ENCODE measurements at places on chromosomes 2 and 18. TPM values are rescaled to one million over a fixed set of nuclear protein-coding genes. Genes with fewer than 3 reads are reported as not detected.

RAD51AP2 gene
- total RNA-seq: not detected

UGT1A3 gene
- total RNA-seq: not detected

STON1 gene
- 1.3 TPM for total RNA-seq

ALPI gene
- total RNA-seq: not detected

FBXO36 gene
- 0.71 TPM for total RNA-seq

GKN2 gene
- not detected for total RNA-seq

MOCOS gene
- total RNA-seq: 0.57 TPM

BCL11A gene
- not detected for total RNA-seq

NOP58 gene
- 221 TPM for total RNA-seq

GPD2 gene
- 19.7 TPM for total RNA-seq

LDLRAD4 gene
- total RNA-seq: 36.5 TPM

FABP1 gene
- not detected for total RNA-seq

CTLA4 gene
- 104 TPM for total RNA-seq

- H3K27ac ChIP-seq: no peak overlapping the region
- DNase-seq: no peak
- no peaks in the 10 kb centered on the region for H3K36me3 ChIP-seq
- H3K4me3 ChIP-seq: no peak overlapping the region
- H3K27me3 ChIP-seq: peaks cover 7% of the 10 kb centered on the region
- H3K4me1 ChIP-seq: no peaks in the 10 kb centered on the region
Measured at GRCh38 chr2:11573418-11574175, 39.8 kb downstream of the GREB1 start.

DNA sequence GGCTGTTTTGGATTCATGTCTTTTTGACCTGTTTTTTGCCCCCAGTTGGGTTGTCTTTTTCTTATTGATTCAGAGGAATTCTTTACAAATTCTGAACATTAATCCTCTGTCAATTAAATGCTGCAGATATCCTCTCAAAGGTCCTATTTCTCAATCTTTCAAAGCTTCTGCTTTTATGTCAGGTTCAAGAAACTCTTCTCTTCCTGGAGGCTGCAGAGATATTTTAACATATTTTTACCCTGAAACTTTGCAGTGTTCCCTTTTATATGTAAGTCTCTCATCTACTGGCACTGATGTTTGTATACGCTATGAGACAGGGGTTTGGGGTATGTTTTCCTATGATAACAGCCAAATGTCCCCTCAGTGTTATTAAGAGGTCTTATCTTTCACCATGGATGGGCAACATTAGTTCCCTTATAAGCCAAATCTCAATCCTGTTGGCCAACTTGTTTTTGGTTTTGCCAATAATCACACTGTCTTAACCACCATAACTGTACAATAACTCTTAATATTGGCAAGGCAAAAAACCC lies 159.3 kb downstream of the HDAC4 start:
- H3K4me3 ChIP-seq: no peak overlapping the region
- DNase-seq: no peak
- H3K36me3 ChIP-seq: peaks cover 10% of the 10 kb centered on the region
- H3K27ac ChIP-seq: no peak overlapping the region
- peaks cover 16% of the 10 kb centered on the region for H3K4me1 ChIP-seq

GRCh38 chr2:30213326-30213725 lies 18.0 kb upstream of the LBH start:
- H3K36me3 ChIP-seq: no peaks in the 10 kb centered on the region
- DNase-seq: no peak
- no peak overlapping the region for H3K27ac ChIP-seq

DNA sequence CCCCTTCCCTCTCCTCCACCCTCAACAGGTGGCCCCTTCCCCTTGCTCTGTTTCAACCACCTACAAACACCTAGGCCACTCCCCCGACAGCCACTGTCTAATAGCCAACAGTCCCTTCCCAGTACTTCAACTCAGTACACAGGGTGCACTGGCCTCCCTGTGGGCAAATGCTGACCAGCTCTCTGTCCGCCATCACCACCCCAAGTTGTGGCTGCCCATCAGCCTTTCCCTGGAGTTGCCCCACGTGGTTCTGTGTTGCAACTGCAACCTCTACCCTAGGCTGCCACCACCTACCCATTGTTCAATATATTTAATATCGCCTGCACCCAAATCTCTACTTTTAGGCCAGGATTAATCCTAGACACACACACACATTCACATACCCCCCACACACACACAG lies 173.5 kb downstream of the MREG start:
- no peak for DNase-seq
- peaks cover 10% of the 10 kb centered on the region for H3K27me3 ChIP-seq
- no peaks in the 10 kb centered on the region for H3K36me3 ChIP-seq

DNA sequence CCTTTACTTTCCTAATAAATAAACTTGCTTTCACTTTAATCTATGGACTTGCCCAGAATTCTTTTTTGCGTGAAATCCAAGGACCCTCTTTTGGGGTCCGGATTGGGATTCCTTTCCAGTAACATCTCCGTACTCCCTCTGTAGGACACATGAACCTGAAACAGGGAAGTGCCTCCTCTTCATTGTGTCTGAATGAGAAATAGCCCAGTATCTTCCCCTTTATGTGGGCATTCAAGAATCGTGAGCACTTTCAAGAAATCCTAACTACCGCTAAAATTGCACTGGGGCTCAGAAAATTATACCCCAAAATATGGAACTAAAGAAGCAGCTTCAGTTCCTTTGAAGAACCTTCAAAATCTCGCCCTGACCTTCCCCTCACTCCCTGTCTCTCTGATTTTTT lies 7.8 kb upstream of the POMC start:
- H3K27me3 ChIP-seq: peaks cover 38% of the 10 kb centered on the region
- H3K4me3 ChIP-seq: no peak overlapping the region
- no peak overlapping the region for H3K27ac ChIP-seq
- peaks cover 2% of the 10 kb centered on the region for H3K4me1 ChIP-seq
- H3K36me3 ChIP-seq: no peaks in the 10 kb centered on the region

DNA sequence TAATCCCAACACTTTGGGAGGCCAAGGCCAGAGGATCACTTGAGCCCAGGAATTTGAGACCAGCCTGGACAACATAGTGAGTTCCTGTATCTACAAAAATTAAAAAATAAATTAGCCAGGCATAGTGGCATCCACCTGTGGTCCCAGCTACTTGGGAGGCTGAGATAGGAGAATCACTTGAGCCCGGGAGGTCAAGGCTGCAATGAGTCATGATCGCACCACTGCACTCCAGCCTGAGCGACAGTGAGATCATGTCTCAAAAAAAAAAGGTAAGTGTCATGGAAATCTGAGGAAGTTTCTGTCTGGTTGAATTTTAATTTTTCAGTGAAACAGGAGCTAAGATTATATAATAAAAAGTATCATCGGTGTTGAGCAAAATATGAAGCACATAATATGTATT lies 2.5 kb upstream of the C2orf15 start:
- peaks cover 22% of the 10 kb centered on the region for H3K4me1 ChIP-seq
- H3K27ac ChIP-seq: no peak overlapping the region
- H3K4me3 ChIP-seq: no peak overlapping the region
- H3K36me3 ChIP-seq: no peaks in the 10 kb centered on the region
- no peak for DNase-seq
- peaks cover 29% of the 10 kb centered on the region for H3K27me3 ChIP-seq

DNA sequence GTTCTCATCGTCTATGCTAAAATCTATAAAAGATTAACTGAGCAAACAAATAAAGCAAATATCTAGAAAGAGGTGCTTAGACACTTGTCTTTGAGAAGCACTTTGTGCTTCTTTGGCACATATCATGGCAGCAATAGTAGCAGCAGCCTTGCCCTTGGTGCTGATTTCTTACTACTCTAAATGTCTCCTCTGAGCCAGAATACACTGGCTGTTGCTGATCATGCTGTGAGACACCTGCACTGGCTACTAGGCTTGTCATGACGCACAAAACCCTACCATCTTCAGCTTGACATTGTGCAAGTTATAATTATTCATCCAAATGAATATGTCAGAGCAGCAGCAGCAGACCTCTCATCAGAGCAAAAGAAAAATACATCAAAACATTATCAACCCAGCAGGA lies 46.7 kb downstream of the FANCL start:
- H3K27me3 ChIP-seq: no peaks in the 10 kb centered on the region
- H3K4me3 ChIP-seq: no peak overlapping the region
- DNase-seq: no peak
- no peak overlapping the region for H3K27ac ChIP-seq

- no peak for DNase-seq
- H3K4me3 ChIP-seq: no peak overlapping the region
- no peaks in the 10 kb centered on the region for H3K4me1 ChIP-seq
- H3K36me3 ChIP-seq: peaks cover 33% of the 10 kb centered on the region
- H3K27me3 ChIP-seq: no peaks in the 10 kb centered on the region
Measured at GRCh38 chr2:73870084-73870483, 22.7 kb upstream of the ACTG2 start.

- H3K4me3 ChIP-seq: no peak overlapping the region
- no peak for DNase-seq
- H3K27ac ChIP-seq: no peak overlapping the region
- no peaks in the 10 kb centered on the region for H3K4me1 ChIP-seq
- H3K27me3 ChIP-seq: no peaks in the 10 kb centered on the region
Measured at GRCh38 chr18:47679864-47680263, 250.6 kb downstream of the SMAD2 start.

GRCh38 chr2:31018280-31018679 lies 120.0 kb downstream of the GALNT14 start:
- H3K27ac ChIP-seq: no peak overlapping the region
- no peak overlapping the region for H3K4me3 ChIP-seq
- DNase-seq: no peak
- no peaks in the 10 kb centered on the region for H3K27me3 ChIP-seq
- no peaks in the 10 kb centered on the region for H3K4me1 ChIP-seq

GRCh38 chr2:45134014-45134413 lies 124.8 kb upstream of the SIX2 start:
- no peaks in the 10 kb centered on the region for H3K36me3 ChIP-seq
- H3K4me1 ChIP-seq: no peaks in the 10 kb centered on the region
- no peak for DNase-seq
- no peak overlapping the region for H3K4me3 ChIP-seq
- peaks cover 8% of the 10 kb centered on the region for H3K27me3 ChIP-seq

GRCh38 chr2:116719836-116720235 lies 1094.7 kb upstream of the DDX18 start:
- H3K36me3 ChIP-seq: no peaks in the 10 kb centered on the region
- no peak for DNase-seq
- H3K4me3 ChIP-seq: no peak overlapping the region
- no peaks in the 10 kb centered on the region for H3K27me3 ChIP-seq
- H3K4me1 ChIP-seq: no peaks in the 10 kb centered on the region
- H3K27ac ChIP-seq: no peak overlapping the region

DNA sequence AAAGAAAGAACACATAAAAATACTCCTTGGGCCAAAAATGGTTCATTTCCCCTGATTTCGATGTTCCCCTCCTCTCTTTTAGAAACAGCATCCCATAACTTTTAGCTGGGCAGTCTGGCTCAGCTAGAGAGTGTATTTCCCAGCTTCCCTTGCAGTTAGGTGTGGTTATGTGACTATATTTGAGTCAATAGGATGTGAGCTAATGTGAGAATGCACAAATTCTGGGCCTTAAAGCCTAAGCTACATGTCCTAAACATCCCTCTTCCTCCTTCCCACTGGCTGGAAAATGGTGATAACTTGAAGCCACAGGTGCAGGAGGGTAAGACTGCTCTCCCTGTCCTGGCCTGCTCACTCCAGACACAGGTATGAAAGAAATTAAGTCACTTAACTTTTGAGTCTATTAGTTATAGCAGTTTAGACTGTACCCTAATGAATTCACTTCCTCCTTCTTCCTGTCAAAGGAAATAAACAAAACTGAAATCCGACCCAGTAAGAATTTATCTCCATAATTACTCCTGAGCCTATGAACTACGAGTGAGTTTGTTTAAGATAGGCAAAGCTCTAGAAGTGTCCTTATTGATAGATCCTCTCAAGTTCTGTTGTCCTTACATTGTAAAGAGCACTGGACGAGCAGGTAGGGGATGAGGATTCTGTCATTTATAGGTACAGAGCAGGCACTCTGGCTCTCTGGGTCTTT lies 177.6 kb downstream of the MTX2 start:
- peaks cover 4% of the 10 kb centered on the region for H3K27me3 ChIP-seq
- no peak overlapping the region for H3K4me3 ChIP-seq
- no peaks in the 10 kb centered on the region for H3K4me1 ChIP-seq
- no peak overlapping the region for H3K27ac ChIP-seq
- no peak for DNase-seq
- H3K36me3 ChIP-seq: no peaks in the 10 kb centered on the region

DNA sequence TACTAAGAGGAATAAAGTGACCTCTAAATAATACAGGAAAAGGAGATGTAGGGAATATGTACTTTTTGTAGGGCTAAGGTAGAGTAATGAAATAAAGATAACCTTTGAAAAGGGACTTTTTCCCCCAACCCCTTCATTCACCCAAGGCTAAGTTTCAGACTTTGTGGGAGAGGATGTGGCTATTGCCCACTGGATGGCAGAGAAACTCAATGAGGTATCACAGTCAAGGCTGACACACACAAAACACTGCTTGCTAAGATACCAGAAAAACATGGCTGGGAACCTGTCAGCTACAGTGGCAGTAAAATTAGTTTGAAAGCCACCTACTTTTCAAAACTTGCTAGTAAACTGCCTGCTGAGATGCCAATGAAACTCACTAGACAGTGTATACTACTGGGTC lies 158.8 kb upstream of the WDSUB1 start:
- no peak overlapping the region for H3K4me3 ChIP-seq
- H3K27me3 ChIP-seq: no peaks in the 10 kb centered on the region
- no peaks in the 10 kb centered on the region for H3K4me1 ChIP-seq
- H3K36me3 ChIP-seq: peaks cover 1% of the 10 kb centered on the region
- H3K27ac ChIP-seq: no peak overlapping the region
- no peak for DNase-seq

DNA sequence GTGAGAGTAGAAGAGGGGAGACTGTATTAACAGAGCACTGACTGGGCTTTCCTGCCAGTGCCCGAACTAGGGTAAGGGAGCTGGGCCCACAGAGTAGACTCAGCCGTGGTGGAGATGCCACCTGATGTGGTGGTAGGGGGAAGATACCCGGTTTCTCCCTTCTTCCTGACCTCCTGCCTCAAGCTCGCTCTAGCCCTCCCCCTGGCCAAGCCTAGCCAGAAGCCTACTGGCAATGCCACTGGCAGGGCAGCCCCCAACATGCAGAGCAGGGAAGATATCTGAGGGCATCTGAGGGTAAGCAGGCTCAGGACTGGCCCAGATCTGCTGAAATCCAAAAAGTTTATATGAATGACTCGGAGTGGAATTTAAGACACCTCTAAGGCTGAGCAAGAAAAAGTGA lies 162.6 kb upstream of the SMAD2 start:
- H3K4me1 ChIP-seq: no peaks in the 10 kb centered on the region
- DNase-seq: no peak
- no peaks in the 10 kb centered on the region for H3K36me3 ChIP-seq
- H3K4me3 ChIP-seq: no peak overlapping the region
- H3K27ac ChIP-seq: no peak overlapping the region

DNA sequence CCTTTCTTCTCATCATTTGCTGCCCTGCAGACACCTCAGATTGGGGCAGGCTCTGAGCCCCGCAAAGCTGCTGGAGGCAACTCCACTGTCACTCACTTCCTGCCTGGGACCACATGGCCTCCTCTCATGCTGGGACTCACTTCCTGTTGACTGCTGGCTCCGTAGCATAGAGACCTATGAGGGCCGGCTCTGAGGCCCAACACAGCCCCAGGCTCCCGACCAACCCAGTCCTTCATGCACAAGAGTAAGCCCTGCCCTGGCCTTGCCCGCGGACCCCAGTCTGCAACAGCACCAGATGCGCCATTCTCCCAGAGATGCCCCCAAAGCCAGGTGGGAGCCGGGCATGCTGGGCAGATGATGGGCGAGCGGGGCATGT lies 55.7 kb downstream of the DNMT3A start:
- peak overlapping the region; percentile 92 for H3K27ac ChIP-seq
- DNase-seq: peak; percentile 93
- no peaks in the 10 kb centered on the region for H3K27me3 ChIP-seq
- peaks cover 48% of the 10 kb centered on the region for H3K36me3 ChIP-seq
- peaks cover 27% of the 10 kb centered on the region for H3K4me1 ChIP-seq
- H3K4me3 ChIP-seq: peak overlapping the region; percentile 68
